A673 (cell line): ENCODE measurements at places on chromosomes 2 and 18. TPM values are rescaled to one million over a fixed set of nuclear protein-coding genes. Genes with fewer than 3 reads are reported as not detected.

GRCh38 chr2:10811517-10811916 lies 1.1 kb downstream of the PDIA6 start:
- peak overlapping the region; percentile 98 for H3K4me3 ChIP-seq
- no peaks in the 10 kb centered on the region for H3K27me3 ChIP-seq
- H3K4me1 ChIP-seq, result peaks cover 21% of the 10 kb centered on the region
- peak overlapping the region; percentile 97 for H3K27ac ChIP-seq

DNA sequence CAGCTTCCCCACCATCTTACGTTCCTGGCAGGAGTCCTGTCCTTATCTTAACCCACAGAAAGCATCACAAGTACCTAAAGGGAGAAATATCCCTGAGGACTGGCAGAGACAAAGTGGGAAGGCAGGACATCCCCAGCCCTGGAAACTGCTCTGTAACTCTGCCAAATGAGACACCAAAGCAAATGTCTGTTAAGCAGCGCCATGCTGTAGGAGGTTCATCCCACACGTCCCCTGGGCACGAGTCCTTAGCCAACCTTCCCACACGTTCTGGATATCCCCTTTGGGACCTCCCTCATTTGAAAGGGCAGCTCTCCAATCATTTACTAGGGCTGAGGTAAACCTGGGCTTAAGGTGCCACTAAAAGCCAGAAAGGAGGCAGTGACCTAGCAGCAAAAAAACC lies 207.2 kb downstream of the ATAD2B start:
- H3K27ac ChIP-seq, result no peak overlapping the region
- H3K36me3 ChIP-seq, result no peaks in the 10 kb centered on the region
- H3K4me1 ChIP-seq, result no peaks in the 10 kb centered on the region
- DNase-seq, result no peak

DNA sequence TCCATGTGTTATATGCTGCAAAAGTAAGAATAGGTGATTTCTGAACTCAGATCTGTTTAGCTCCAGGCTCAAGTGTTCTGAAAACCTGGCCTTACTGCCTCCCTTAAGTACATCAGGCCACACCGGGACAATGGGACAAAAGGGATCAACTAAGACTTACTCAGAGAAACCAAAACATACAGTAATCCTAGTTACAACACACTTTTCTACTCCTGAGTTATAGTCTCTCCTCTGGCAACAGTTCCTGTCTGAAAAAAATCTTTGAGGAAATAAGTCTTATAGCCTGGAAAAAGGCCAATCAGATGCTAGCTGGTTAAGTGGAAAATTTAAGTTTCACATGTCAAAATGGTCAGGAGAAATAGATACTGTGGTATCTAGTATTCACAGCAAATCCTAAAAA lies 5.6 kb downstream of the METTL5 start:
- H3K27me3 ChIP-seq, result no peaks in the 10 kb centered on the region
- peaks cover 48% of the 10 kb centered on the region for H3K36me3 ChIP-seq
- no peak overlapping the region for H3K4me3 ChIP-seq
- peak overlapping the region; percentile 29 for H3K27ac ChIP-seq
- peak; percentile 11 for DNase-seq

DNA sequence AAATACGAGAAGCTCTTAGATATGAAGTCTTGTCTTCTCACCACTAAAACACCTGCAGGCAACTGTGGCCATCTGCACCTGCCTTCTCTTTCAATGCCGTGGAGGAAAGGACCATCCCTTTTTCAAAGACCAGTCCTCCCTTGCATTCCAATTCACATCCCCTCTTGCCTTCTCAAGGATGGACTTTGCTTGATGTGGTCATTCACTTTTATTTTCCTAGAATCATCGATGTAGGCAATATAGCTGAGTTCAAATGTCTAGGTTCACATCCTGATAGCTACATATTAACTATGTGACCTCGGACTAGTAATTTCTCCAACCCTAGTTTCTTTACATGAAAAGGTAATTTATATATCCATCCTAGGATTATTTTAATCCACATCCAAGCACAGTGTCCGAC lies 110.1 kb downstream of the HIBCH start:
- no peak overlapping the region for H3K4me3 ChIP-seq
- H3K27ac ChIP-seq, result no peak overlapping the region
- no peaks in the 10 kb centered on the region for H3K36me3 ChIP-seq
- H3K27me3 ChIP-seq, result no peaks in the 10 kb centered on the region
- no peaks in the 10 kb centered on the region for H3K4me1 ChIP-seq
- DNase-seq, result no peak

GRCh38 chr2:106065983-106066820 lies 127.9 kb downstream of the UXS1 start:
- H3K27ac ChIP-seq, result no peak overlapping the region
- DNase-seq, result no peak
- peaks cover 17% of the 10 kb centered on the region for H3K27me3 ChIP-seq
- H3K36me3 ChIP-seq, result no peaks in the 10 kb centered on the region

DNA sequence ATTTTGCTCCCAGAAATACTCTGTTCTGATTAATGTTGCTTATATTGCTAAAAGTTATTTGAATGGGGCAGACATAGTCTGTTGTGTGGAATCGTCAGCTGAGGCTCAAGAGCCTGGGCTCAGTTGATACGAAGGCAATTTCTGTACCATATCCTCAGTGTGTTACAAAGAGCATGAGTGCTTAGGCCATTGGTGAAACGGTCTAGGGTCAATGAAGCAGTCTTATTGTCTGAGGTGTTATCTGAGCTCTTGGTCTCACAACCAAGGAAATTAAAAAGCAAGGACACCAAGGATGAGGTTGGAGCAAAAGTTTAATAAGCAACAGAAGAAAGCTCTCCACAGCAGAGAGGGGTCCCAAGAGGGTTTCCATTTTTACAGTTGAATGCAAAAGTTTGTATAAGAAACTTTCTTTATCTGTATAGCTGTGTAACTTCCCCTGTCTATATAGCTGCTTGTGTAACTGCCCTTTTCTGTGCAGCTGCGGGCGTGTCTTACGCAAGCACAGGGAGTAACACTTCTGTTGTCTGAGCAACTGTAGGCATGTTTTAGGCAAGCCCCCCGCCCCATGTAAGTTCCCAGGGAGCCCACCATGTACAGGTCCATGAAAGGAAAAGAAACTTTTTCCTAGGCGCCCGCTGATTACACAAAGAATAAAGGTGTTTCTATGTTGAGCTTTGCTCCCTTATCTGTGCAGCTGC lies 40.6 kb upstream of the DSC1 start:
- no peak for DNase-seq
- H3K4me3 ChIP-seq, result no peak overlapping the region
- H3K27me3 ChIP-seq, result no peaks in the 10 kb centered on the region

- no peaks in the 10 kb centered on the region for H3K36me3 ChIP-seq
- H3K27ac ChIP-seq, result no peak overlapping the region
- no peak overlapping the region for H3K4me3 ChIP-seq
- no peaks in the 10 kb centered on the region for H3K4me1 ChIP-seq
- no peaks in the 10 kb centered on the region for H3K27me3 ChIP-seq
- no peak for DNase-seq
Measured at GRCh38 chr2:116490511-116491145, 1323.9 kb upstream of the DDX18 start.

DNA sequence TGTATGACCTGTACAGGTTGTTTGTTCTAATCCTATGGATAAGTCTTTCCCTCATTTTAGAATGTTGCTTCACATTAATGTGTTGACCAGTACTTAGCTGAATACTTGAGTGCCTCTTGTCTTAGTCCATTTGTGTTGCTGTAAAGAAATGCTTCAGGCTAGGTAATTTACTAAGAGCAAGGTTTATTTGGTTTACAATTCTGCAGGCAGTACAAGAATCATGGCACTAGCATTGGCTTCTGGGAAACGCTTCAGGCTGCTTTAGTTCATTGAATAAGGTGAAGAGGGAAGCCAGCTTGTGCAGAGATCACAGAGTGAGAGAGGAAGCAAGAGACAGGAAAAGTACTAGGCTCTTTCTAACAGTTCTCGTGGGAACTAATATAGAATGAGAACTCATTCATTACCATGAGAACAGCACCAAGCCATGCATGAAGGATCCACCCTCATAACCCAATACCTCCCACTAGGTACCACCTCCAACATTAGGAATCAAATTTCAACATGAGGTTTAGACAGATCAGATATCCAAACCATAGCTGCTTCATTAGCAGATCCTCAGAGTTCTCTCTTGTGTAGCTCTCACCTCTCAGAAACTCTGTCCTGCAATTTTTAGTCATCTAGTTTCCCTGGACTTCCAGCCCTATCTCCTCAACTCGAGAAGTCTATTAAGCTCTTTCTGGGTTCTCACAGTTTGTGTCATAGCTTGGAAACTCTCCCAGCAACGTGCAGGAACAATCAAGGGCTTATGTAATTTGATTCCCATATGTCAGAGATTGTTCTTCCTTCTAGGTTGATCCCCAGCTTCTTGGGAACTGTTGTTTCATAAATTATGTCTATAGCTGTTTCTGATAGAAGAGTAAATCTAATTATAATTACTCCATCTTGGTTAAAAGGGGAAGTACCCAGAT lies 2082.3 kb upstream of the CELF4 start:
- H3K27me3 ChIP-seq, result no peaks in the 10 kb centered on the region
- peaks cover 13% of the 10 kb centered on the region for H3K4me1 ChIP-seq
- no peak overlapping the region for H3K4me3 ChIP-seq

GRCh38 chr18:22335731-22336198 lies 82.0 kb downstream of the CTAGE1 start:
- no peak overlapping the region for H3K4me3 ChIP-seq
- H3K27ac ChIP-seq, result no peak overlapping the region
- no peak for DNase-seq
- H3K36me3 ChIP-seq, result no peaks in the 10 kb centered on the region
- no peaks in the 10 kb centered on the region for H3K4me1 ChIP-seq

- H3K4me1 ChIP-seq, result peaks cover 35% of the 10 kb centered on the region
- peak within 1 kb of the TSS; percentile 99 for H3K4me3 ChIP-seq
- no peaks in the 10 kb centered on the region for H3K27me3 ChIP-seq
- H3K36me3 ChIP-seq, result no peaks in the 10 kb centered on the region
- peak within 1 kb of the TSS; percentile 73 for H3K27ac ChIP-seq
Measured at GRCh38 chr2:111897924-111898702, at the start of gene MERTK. Gene MERTK, plus strand, starts transcription at chr2:111898607. Its CDS starts 129 bp downstream, at chr2:111898736.

GRCh38 chr18:37572736-37573135 lies 7.1 kb upstream of the CELF4 start:
- no peak overlapping the region for H3K4me3 ChIP-seq
- DNase-seq, result no peak
- no peaks in the 10 kb centered on the region for H3K4me1 ChIP-seq
- H3K36me3 ChIP-seq, result no peaks in the 10 kb centered on the region
- peaks cover 76% of the 10 kb centered on the region for H3K27me3 ChIP-seq
- no peak overlapping the region for H3K27ac ChIP-seq

DNA sequence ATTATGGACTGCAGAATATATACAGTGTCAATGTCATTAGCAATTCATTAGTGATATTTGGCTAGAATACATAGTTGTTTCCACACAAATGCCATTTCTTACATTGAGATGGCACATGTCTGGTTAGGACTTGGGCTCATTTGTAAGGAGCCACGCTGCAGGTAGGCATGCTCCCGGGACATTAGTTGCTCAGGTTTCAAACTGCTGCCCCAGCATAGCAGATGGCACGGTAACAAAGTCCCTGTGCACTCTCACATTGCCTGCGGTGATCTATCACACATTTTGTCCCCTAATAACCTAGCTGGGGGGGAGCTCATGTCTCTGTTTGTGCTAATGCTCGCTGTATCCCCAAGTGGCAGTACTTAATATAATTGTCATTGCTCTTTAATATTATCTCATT lies 185.1 kb downstream of the NEDD4L start:
- no peaks in the 10 kb centered on the region for H3K36me3 ChIP-seq
- no peaks in the 10 kb centered on the region for H3K27me3 ChIP-seq
- no peaks in the 10 kb centered on the region for H3K4me1 ChIP-seq
- H3K27ac ChIP-seq, result no peak overlapping the region

- H3K27me3 ChIP-seq, result no peaks in the 10 kb centered on the region
- no peaks in the 10 kb centered on the region for H3K4me1 ChIP-seq
- no peaks in the 10 kb centered on the region for H3K36me3 ChIP-seq
- DNase-seq, result no peak
- no peak overlapping the region for H3K4me3 ChIP-seq
Measured at GRCh38 chr18:42576124-42576523, 539.4 kb downstream of the RIT2 start.

- no peak for DNase-seq
- no peaks in the 10 kb centered on the region for H3K27me3 ChIP-seq
- H3K27ac ChIP-seq, result no peak overlapping the region
- no peak overlapping the region for H3K4me3 ChIP-seq
- no peaks in the 10 kb centered on the region for H3K36me3 ChIP-seq
Measured at GRCh38 chr18:50523165-50523564, 36.7 kb upstream of the MAPK4 start.

GRCh38 chr2:85490861-85491755 lies 47.9 kb upstream of the MAT2A start:
- no peak overlapping the region for H3K4me3 ChIP-seq
- H3K27ac ChIP-seq, result no peak overlapping the region
- no peaks in the 10 kb centered on the region for H3K36me3 ChIP-seq
- H3K4me1 ChIP-seq, result no peaks in the 10 kb centered on the region
- no peaks in the 10 kb centered on the region for H3K27me3 ChIP-seq
- DNase-seq, result no peak

- H3K36me3 ChIP-seq, result no peaks in the 10 kb centered on the region
- no peak for DNase-seq
- H3K27me3 ChIP-seq, result no peaks in the 10 kb centered on the region
- H3K4me3 ChIP-seq, result no peak overlapping the region
- H3K4me1 ChIP-seq, result peaks cover 13% of the 10 kb centered on the region
Measured at GRCh38 chr2:170925923-170926322, 3.1 kb upstream of the GORASP2 start.

DNA sequence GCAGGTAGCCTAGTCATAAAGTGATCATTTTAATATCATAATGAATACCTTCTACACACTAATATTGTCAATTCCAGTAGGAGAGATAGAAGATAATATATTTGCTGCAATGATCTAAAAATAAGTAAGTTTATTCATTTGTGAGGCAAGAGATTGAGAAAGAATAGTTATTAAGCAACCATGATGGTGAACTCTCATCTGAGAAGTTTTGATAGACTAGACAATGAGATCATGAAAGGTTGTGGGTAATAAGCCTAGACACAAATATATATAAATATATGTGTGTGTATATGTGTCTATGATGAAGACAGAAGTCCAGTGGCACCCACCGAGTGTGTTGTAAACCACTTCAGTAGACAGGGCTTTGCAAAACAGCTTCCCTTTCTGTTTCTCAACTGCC lies 181.0 kb upstream of the CHST9 start:
- no peak overlapping the region for H3K27ac ChIP-seq
- DNase-seq, result no peak
- no peak overlapping the region for H3K4me3 ChIP-seq
- no peaks in the 10 kb centered on the region for H3K36me3 ChIP-seq
- H3K4me1 ChIP-seq, result no peaks in the 10 kb centered on the region

DNA sequence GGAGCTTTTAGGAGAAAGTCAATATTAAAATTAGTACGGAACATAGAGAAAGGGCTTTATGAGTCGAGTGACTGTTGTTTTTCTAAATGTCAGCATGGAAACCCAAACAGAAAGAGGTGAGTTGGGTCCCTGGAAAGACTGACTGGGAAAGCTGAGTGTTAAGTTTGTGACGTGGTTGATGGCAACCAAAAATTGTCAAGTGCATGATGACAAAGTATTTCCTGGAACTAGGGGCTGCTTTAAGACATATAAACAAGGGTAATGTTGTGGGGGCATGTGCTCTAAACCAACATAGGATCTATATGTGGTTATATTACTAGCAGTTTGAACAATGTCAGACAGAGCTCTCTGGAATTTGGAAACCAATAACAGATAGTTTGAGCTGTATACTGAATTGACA lies 50.9 kb upstream of the GPD2 start:
- no peaks in the 10 kb centered on the region for H3K27me3 ChIP-seq
- DNase-seq, result no peak
- H3K4me3 ChIP-seq, result no peak overlapping the region
- H3K27ac ChIP-seq, result no peak overlapping the region

The UGT1A8 gene
- total RNA-seq, result not detected in 2 replicates

The ANKRD30B gene
- total RNA-seq, result not detected in 2 replicates

The RAB27B gene
- total RNA-seq, result 0.04 TPM in 1 of 2 replicates, not detected in the other

The CFAP65 gene
- total RNA-seq, result 0.13 and 0.83 TPM in 2 replicates

The C2orf78 gene
- not detected in 2 replicates for total RNA-seq

The TCF23 gene
- not detected in 2 replicates for total RNA-seq

The G6PC2 gene
- total RNA-seq, result not detected in 2 replicates

The MPP4 gene
- 1.0 and 1.6 TPM in 2 replicates for total RNA-seq

The PRPF40A gene
- total RNA-seq, result 160 and 166 TPM in 2 replicates

The IL36G gene
- total RNA-seq, result not detected in 2 replicates
